Urinary bladder (tissue), 4 donors: ENCODE measurements at places on chromosomes 6 and 20.
A peak's percentile ranks its signal among the peaks of the same experiment; 100 is the strongest.

GRCh38 chr20:63132715-63133471 is 83.0 kb downstream of the YTHDF1 start:
- no peak for DNase-seq

GRCh38 chr20:58228103-58228483 is 360 bp downstream of the ANKRD60 start:
- no peak for DNase-seq

GRCh38 chr20:62363920-62364851 is 2.9 kb downstream of the LAMA5 start:
- no peak for DNase-seq

DNA sequence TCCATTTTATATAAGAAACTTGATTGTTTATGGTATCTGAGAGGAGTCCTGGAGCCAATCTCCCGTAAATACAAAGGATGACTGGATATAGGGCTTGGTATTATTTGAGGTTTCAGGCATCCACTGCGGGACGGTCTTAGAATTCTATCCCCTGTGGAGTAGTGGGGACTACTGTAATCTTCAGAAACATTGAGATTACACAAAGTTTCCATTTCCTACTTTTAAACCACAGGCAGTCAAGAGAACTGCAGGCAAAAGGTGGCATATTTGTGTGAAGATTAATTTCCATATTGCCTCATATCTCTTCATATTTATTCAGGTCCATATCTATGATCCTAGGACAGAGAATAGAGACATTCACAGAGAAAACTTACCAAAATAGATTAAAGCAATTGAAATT is 586.2 kb downstream of the PHF3 start:
- DNase-seq, result no peak

- DNase-seq, result no peak
These were observed 72.8 kb downstream of the TTLL2 start for GRCh38 chr6:167397712-167398111.

DNA sequence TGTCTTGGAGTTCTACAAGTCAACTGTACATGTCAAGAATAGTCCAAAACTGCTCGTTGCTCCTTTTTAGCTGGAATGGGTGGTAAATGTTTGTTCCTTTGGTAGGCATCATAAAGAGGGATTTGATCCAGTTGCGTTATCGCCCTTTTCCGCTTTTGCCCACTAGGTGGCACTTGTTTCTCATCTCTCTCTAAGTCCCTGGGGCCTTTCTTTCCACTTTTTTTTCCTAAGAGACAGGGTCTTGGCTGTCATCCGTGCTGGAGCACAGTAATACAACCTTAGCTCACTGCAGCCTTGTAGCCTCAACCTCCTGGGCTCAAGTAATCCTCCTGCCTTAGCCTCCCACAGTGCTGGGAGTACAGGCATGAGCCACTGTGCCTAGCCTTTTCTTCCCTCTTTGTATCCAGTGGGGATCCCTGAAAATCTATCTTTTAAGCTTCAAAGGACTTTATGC is 20.7 kb downstream of the GTPBP2 start:
- DNase-seq, result peak; percentile 23

GRCh38 chr20:31923388-31924331 is 28.2 kb downstream of the PDRG1 start:
- no peak for DNase-seq

DNA sequence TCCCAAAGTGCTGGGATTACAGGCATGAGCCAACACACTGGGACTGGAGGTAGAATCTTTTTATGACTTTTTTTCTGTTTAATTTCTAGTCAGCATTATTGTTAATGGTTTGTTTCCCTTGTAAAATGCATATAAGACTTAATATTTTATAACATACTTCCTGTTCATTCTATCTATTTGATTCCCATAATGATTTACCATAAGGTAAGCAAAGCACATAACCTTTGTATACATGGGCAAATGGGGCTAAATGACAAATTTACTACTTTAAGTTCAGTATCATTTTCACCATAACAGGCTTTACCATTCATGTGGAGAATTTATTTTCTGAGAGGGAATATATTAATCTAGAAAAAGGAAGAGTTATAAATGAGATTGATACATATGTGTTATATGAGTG is 24.3 kb downstream of the VTA1 start:
- DNase-seq, result no peak
